Naive B cell (primary cell): ENCODE measurements at places on chromosomes 12 and 14. TPM values are rescaled to one million over a fixed set of nuclear protein-coding genes. Genes with fewer than 3 reads are reported as not detected.

NFKBIA gene
- 637 TPM for polyA plus RNA-seq

ACSS3 gene
- polyA plus RNA-seq, result not detected

DNA sequence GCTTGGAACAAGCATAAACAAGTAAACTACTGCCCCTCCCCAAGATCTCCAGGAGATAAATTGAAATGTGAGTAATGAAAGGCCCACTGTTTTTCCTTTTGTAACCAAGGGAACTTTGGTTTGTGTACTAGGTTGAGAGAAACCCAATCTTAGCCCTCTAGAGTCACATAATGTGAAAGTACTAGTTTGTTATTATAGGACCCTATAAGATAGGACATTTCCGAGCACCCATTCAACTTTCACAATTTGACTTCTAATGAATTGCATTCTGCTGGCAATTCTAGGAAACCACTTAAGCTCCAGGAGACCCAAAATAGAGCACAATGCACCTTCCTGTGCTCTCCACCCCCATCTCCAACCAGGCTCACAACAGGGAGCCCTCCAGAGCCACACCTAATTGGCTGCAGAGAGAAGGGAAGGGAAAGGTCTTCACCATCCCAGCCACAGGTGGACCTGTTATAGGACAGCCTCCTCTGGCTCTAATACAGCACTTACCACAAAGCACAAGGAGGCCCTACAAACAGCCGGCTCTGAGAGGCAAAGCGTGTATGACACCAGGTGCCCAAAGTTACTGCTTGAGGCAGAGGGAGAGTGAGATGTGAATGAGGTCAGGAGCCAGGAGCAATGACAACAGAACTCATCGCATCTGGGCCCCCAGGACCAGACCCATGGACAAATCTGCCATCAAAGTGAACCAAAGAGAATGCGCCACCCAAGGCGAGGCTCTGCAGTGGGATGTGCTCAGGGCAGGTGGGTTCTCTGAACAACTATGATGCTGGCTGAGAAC is 163.3 kb upstream of the NTF3 start:
- no peak for DNase-seq

DNA sequence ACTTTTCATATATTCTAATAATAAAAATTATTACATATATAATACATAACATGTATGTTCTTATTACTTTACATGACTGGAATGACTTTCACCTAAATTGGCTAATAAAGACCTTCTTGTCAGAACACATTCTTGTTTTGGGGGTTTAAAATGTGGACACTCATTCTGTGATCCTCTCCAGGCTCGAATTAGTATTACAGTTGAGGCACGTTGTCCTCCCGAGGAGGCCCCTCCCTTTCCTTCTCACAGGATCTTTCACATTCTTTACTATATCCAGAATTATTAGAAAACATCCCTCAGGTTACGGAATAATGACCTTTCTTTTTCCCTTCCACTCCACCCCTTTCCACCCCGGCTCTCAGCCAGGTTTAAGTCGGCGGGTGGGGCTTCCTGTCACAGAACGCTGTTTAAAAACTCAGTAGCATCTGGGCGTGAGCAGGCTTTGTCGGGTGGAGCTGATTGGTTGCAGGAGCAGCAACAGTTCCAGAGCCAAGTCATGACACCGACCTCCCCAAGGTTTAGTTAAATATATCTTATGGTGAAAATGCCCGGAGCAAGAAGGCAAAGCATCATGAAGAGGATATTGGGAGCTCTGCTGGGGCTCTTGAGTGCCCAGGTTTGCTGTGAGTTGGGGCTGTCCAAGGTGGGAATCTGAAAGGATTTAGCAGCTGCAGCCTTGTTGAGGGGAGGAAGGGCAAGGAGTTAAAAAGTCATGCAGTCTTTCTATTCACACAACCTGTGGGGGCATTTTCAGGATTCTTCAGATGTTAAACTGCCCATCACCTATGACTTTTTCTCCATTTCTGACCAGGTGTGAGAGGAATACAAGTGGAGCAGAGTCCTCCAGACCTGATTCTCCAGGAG is 396.7 kb upstream of the OR4E1 start:
- DNase-seq, result peak; percentile 17

DNA sequence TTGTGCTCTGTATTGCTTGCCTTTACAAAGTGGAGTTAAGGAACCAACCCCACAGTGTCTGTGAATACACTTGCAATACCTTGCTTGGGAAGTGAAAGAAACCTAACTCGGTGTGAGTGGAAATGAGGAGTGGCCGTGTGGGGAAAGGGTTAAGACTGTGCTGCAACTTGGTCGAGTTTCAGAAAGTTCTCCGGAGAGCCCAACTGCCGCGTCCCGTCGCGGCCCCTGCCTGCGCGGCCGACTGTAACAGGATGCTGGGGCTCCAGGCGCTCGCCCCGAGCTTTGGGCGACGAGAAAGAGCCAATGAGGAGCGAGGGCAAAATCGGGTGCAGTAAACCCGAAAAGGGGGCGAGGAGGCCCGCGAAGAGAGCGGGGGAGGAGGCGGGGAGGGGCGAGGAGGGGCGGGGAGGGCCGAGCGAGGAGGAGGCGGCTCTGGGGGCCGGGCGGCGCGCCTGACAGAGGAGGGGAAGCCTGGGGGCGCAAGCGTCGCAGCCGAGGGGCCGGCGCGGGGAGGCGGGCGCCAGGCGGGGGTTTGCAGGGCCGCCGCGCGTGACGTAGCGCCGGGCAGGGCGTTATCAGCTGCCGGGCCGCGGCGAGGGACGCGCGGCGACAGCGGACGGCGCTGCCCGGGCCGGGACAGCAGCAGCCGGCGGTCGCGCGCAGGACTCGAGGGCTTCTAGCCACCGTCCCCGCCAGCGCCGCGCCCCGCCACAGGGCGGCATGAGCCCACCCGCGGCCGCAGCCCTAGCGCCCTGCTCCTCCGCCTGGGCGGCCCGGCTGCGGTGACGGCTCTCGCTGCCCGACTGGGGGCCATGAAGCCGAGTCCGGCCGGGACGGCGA is at the start of gene DACT1:
TSS of gene DACT1 (plus strand) at position 572 of the 840 bp plus-strand sequence. CDS start at position 813, 241 bp downstream.
- DNase-seq, result peak; percentile 76
